ENCODE measurements at places on chromosomes 5 and 9.

- no peak for DNase-seq
These were observed 416.2 kb downstream of the ENC1 start for GRCh38 chr5:74224331-74224730.

- no peak for DNase-seq
These were observed 210.8 kb downstream of the CWC27 start for GRCh38 chr5:64979531-64979930.

DNA sequence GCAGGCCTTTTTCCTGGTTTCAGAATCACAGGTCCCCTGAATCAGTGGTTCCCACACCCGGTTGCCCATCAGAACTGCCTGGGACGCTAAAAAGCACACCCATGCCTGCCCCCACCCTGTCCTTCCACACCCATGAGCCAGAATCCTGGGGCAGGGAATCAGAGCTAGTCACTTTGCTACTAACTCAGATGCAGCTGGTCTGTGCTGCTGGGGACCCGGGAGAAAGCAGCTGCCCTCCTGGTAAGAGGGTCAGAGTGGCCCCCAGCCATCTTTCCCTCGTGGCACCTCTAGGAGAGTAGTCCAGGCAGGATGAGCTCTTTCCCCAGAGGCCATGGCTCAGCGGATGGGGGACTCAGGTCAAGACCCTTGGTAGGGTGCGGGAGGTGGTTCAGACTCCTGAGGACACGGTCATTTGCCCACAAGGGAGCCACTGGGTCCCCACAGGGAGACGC is 11.3 kb upstream of the NUP214 start:
- no peak for DNase-seq

DNA sequence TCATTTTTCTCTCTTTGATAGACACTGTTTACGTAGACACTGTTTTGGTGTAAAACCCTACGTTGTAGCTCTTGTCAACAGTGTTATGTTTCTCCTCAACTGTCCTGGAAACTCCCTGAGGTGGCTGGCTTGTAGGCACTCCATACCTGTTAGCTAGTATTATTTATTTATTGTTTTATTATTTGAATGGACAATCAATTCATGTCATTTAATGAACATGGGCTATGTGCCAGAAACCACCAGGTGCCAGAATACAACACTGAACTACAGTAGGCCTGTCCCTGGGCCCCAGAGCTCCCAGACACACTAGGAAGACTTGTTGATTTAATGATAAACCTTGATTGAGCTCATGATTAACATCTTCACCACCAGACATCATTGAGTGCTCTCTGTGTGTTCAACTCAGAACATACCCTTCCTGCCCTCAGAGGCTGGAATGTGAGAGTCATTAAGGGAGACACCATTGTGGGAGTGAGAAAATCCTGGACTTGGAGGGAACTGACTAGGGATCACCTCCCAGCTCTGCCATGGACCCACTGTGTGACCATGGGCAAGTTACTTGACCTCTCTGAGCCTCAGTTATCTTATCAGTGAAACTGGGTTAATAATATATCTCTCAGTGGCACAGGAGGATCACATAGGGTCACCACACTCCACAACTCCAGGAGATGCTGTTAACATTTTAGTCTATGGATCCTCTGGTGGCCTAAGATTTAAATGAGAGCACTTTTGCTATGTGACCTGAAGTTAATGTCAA is 19.2 kb downstream of the IRF1 start:
- DNase-seq = no peak

DNA sequence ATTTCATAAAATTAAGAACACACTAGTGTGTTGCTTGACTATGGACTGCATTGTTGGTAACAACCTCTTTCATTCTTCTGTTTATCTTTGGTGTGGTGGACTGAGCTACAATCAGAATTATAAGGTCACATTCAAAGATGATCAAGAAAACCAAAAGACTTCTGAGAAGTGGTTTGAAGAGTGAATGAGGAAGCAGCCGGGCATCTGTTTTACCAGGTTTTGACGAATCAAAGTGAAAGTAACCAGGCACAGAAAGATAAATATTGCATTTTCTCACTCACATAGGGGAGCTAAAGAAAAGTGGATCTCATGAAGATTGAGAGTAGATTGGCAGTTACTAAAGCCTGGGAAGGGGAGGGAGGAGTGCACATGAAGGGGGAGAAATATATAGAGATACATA is 589.1 kb downstream of the ZNF608 start:
- DNase-seq = no peak

GRCh38 chr9:108113596-108113995 is 624.0 kb upstream of the KLF4 start:
- no peak for DNase-seq

DNA sequence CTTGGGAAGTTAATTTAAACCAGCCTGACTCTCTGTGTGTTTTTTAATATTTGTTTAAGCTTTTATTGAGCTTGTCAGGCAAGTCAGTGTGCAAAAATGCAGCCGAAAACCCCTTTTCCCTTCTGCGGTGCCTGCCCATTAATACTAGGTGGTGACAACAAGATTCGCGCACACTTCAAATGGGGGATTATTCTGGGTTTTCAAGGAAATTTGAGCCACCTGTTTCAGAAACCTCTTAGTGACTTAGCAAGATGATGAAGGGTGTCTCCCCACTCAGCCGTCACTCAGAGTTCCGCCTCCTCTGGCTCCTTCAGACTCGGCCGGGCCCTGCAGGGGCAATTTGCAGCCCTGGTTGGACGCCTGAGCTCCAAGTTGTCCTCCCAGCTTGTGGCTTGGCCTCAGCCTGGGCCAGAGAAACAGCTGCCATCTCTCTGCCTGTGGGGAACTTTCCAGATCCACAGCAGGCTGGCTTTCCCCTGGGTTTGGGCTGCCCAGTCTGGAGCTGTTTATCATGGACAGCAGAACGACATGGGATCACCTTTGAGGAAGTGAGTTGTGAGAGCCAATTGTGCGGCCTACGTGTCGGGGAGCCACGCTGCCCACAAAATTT is 75.9 kb downstream of the SPRY4 start:
- peak; percentile 86 for DNase-seq

- no peak for DNase-seq
These were observed 90.3 kb downstream of the FBXO38 start for GRCh38 chr5:148474025-148474511.

DNA sequence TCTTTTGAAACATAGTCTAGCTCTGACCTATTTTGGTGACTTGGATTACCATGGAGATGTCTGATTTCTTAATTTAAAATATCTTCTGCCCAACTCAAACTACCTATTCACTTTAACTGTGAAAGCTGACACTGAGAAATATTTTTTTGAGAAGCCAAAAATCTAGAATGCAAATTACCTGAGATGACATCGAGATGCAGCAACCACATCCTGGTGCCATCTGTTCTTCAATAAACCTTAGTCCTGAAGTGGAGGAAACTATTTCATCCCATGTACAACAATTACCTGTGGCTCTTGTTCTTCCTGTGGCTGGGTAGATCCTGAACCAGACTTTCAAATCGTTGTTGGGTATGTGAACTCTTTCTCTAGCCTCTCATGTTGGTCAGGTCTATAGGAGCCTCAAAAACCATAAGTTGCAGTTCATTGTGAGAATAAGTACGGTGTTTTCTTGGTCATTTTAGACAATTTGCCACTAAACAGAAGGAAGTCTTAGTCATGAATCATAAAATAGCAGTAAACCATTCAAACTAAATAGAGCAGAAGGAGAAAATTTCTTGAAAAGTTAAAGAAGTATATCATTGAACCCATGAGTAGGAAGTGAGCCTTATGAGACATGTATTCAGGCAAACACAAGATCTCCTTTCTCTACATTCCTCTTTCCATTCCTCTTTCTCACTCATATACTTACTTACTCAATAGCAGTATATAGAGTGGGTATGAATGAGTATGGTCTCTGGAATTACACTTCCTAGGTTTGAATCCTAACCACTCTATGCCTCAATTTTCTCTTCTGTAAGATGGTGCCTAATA is 176.0 kb downstream of the HMHB1 start:
- no peak for DNase-seq

DNA sequence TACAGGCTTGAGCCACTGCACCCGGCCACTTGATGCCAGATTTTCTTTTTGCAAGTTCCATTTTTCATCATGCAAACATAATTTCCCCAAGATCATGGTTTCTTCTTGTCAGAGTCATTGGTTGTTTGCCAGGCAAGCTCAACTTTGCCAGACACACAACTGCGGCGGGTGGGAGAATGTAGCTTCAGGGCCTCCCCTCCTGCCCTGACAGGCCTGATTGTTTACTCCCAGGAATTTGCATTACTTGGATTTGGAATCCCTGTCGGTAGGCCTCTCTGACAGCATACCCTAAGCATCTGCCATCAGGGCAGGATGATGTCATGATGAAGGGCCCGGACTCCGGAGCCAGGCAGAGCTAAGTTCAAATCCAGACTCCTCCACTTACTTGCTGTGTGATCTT is 15.1 kb downstream of the RPS14 start:
- peak; percentile 69 for DNase-seq

- DNase-seq = no peak
These were observed 66.7 kb downstream of the PCDH1 start for GRCh38 chr5:141811287-141812155.

GRCh38 chr5:90161414-90161813 is 248.1 kb downstream of the CETN3 start:
- peak; percentile 7 for DNase-seq

DNA sequence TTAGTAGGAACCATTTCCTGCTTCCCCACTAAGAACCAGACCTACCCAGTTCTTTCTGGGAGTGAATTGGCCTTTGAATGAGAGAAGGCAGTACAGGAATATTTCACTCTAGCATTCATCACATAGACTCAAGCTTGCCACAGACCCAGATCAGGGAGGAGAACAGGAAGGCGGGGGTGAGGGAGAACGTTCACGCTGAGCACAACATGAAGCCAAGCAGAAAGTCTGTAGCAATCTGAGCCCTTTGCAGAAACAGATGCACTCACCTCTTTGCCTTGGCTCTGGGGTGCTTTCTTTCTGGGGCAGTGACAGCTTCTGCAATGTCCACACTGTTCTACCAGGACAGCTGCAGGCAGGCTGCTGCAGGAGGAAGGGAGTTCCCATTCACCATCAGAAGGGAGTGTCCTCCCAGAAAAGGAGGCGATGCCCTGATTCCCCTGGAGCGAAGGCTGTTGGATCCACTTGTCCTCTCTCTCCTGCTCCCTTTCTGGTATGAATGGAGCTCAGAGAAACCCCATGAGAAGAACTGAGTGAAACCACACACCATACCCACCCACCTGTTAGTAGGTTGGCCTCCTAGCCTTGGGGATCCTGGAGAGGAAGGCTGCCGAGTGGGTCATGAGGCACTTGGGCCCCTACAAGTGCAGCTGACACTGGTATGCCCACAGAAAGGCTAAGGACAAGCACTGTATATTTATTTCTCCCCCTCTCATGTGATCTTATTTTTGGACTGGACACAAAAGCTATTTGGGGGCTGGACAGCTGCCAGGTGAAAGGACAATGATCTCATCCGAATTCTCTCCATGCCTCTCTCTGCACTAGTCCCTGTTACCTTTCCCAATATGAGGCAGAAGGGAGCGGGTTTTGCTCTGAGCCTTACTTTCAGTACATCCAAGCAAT is 11.7 kb upstream of the FGF1 start:
- DNase-seq = no peak

- DNase-seq = peak; percentile 81
These were observed at the start of gene JAK2 for GRCh38 chr9:4984621-4985385. Gene JAK2 (plus strand): TSS chr9:4985272. CDS start chr9:5021988, 36,716 bp downstream.

- DNase-seq = no peak
These were observed 121.2 kb downstream of the HTR4 start for GRCh38 chr5:148532969-148533670.

DNA sequence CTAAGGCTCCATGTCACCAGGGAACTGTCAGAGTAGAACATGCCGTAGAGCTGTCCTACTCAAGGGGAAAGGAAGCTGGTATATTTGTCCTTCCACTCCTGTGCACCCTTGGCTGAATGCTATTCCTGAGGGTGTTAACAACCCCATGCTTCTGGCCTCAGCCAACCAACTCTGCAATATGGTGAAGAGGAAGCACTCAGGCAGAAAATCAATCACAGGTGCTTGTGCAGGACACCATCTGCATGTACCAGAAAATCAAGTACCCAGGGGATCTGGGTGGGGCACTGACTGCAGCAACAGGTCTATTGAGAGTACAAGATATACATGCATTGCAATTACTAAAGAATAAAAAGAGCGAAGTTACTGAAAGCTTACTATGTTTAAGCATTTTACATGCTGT is 51.4 kb upstream of the NEK6 start:
- DNase-seq = no peak

GRCh38 chr9:114506082-114506390 is 763 bp upstream of the WHRN start:
- no peak for DNase-seq

DNA sequence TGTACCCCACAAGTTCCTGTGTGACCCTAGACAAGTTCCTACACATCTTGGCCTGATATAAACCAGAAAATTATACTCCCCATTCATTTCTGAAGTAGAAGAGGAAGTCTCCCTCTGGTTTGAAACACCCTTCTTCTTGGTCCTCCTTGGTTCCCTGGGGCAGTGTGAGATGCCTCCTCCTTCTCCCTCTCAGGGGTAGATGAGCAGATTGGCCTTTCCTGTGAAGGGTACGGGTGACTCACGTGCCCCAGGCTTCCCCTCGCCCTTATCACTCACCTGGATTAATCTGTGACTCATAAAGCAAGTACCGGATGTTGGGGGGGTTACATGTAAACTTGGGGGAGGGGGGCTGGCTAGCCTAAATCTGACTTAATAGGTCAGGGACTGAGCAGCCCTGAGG is 11.1 kb upstream of the AQP3 start:
- no peak for DNase-seq

DNA sequence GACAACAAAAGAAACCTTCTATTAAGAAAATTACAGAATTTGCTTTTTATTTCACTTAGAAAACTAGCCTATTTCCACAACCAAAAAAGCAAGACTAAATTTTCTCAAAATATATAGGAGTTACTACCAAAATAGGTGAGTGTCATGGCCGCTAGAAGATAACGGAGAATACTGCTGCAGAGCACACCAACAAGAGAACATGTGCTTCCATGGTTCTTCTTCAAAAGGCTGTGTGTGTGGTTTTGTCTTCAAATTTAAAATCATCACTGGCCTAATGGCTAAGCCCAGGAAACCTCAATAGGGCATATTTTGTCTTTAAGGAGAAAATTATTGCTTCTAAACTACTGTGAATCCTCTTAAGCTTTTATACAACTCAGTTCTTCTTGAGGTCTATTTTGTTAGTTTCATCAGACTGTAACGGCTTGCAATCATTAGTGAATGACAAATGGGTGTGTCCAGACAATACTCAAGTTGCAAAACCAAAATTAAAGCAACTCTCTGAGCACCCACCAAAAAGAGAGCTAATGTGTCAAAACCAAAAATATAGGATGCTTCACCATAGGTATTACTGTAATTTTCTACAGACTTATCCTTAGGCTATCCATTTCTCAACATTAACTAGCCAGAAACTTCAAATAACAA is 3.3 kb downstream of the SETX start:
- DNase-seq = no peak

GRCh38 chr5:139014726-139015125 is 139.6 kb upstream of the LRRTM2 start:
- DNase-seq = no peak

DNA sequence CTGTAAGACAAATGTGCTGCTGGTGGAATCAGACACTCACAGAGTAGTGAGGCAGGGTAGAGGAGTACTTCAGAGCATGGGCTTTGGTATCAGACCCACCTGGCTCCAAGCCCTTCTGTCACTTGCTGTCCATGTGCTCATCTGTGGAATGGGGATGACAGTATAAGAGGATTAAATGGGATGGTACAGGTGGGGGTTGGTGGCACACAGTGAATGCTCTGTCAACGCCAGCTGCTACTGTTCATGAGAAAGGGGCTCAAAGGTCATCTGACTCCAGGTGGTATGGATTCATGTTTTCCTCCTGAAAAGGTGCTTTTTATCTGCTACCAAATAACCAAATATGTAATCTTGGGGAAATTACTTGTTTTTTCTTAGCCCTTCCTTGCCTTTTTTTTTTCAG is 23.0 kb upstream of the PPARGC1B start:
- DNase-seq = no peak

Data from fibroblast of skin of left biceps (primary cell).